Stimulated activated CD8-positive, alpha-beta memory T cell treated with anti-CD3 and anti-CD28 coated beads, Interleukin-7, amount 100 ng/mL, for 24 hours (primary cell): ENCODE measurements at places on chromosomes 1 and 21.

- no peak for DNase-seq
Observed at GRCh38 chr1:46455951-46456350, 33.7 kb upstream of the DMBX1 start.

- DNase-seq, result no peak
Observed at GRCh38 chr21:15751546-15751945, 21.8 kb downstream of the USP25 start.

- DNase-seq, result no peak
Observed at GRCh38 chr1:1291548-1292441, 11.6 kb downstream of the SCNN1D start.

DNA sequence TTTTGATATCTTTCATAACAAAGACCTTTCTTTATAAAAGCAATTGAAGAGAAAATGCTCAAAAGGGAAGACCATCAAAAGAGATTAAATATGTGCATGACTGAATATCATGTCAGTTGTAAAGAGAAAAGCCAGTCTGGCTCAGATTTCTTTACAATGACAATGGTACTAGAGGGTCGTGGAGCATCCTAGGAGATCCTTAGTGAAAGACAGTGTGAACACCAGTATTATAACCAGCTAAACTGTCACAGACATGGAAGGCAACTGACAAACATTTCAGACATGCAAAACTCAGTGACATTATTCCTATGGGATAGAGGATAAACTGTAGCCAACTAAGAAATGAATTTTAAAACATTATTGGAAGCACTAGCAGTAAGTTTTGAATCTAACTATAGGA is 27.1 kb upstream of the ADARB1 start:
- DNase-seq, result no peak

DNA sequence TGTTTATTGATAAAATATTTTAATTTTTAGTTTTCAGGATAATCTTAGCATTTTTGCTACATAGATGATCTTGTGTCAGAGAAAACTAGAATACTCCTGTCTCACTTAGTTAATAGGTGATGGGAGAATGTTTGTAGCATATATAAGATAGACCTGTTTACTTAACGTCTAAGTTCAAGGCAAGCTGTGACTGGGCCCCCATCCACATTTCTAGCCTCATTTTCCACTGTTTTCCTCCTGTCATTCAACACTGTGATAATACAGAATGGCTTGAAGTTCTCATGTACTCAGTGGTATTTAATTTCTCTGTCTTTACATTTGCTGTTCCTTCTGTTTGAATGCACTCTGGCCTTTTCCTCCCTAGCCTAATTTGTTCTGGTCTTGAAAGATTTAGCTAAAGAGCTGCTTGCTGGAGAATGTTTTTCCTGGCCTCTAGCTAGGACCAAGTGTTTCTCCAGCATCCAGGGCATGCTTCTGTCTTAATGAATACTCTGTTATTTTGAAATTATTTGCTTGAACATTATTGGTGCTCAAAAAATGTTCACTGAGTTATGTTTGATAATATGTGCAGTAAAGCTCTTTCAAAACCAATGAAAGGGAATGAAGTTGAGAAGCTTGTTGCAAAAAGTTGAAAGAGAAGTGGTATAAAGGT is 37.3 kb downstream of the USP25 start:
- DNase-seq, result no peak

GRCh38 chr1:198925567-198925966 is 286.7 kb downstream of the PTPRC start:
- no peak for DNase-seq

GRCh38 chr1:185529673-185530072 is 204.5 kb upstream of the HMCN1 start:
- DNase-seq, result no peak

DNA sequence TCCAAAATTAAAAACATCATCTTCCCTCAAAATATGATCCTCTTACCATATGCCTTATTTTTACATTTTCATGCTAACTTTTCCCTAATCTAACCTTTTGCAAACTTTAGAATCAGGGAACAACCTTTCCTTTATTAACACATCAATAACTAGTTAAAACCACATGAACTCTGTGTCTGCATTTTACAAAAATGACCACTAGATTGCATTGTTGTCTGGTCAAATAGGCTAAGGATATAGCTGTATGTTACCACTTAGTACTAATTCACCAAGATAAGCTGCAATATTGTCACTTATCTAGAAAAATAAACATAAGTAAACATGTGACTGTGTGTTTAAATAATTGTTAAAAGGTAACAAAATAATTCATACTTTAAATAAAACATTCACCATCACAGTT is 82.3 kb downstream of the DENND1B start:
- DNase-seq, result no peak

GRCh38 chr21:39127506-39127905 is 55.7 kb downstream of the PSMG1 start:
- no peak for DNase-seq
